ENCODE measurements at places on chromosomes 12 and 14. TPM values are rescaled to one million over a fixed set of nuclear protein-coding genes. Genes with fewer than 3 reads are reported as not detected.

Gene ATL1
- total RNA-seq, result 1.5 TPM

Gene RFX4
- not detected for total RNA-seq

Gene MIPOL1
- total RNA-seq, result 12.8 TPM

Gene TPH2
- total RNA-seq, result not detected

Gene SOS2
- 21.2 TPM for total RNA-seq

Gene SLC5A8
- total RNA-seq, result not detected

Gene JAG2
- total RNA-seq, result 43.7 TPM

Gene PLEKHD1
- 0.08 TPM for total RNA-seq

Gene NANOG
- 0.62 TPM for total RNA-seq

Gene BICDL1
- total RNA-seq, result 22.2 TPM

Gene GARIN6
- not detected for total RNA-seq

Gene TMEM233
- not detected for total RNA-seq

Gene CD69
- 0.98 TPM for total RNA-seq

Gene GALNT16
- 0.72 TPM for total RNA-seq

Gene RPS6KA5
- 2.6 TPM for total RNA-seq
